ENCODE measurements at places on chromosomes 6 and 20.

DNA sequence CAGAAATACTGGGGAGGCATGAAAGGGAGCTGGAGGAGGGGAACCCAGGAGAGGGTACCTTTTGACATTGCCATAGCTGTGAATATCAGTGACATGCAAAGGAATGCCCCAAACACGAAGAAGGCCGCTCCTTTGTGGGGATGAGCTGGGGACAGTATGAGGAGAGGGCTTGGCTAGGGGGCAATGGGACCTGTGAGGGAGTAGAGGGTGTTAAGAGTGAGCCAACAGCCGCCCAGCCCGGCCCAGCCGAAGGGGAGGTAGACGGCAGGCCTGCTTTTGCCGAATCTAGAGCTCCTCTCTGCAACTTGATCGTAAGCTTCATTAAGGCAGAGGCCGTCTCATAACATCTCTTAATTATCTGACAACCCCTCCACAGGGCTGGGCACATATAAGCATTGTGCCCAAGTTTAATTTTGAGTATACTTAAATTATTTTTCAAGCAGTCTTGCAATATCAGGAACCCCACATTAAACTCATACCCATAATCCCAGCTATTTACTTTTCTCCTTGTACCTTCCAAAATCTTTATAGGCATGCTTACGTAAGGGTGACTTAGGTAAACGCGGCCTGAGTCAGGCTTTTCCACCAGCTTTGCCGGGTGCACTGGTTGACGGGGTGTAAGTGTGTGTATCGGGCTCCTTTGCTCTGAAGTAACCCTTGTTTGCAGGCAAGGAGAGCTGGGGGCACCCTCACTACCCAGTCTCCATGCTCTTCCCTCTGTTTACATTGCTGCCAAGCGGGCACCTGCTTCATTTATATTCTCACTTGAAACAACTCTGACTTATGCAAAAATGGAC is 24.9 kb upstream of the VEGFA start:
- no peak for DNase-seq

DNA sequence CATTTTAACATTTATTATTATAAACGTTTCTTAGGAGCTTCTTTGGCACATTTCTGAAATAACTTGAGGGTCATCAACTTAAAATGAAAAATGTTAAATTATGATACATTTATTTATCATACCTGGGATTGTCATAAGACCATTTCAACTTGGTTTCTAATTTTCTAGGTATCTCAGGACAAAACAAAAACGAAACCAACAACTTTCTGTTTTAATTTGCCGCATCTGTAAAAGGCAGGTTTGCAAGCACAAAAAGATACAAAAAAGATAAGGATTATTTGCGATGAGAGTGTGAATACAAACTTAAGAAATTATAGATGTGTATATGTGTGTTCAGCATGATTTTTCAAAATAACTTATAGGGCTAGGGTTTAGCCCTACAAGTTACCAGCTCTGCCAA is 395.0 kb upstream of the RUNX2 start:
- no peak for DNase-seq

GRCh38 chr6:135320721-135321621 is 139.9 kb downstream of the MYB start:
- DNase-seq: no peak

DNA sequence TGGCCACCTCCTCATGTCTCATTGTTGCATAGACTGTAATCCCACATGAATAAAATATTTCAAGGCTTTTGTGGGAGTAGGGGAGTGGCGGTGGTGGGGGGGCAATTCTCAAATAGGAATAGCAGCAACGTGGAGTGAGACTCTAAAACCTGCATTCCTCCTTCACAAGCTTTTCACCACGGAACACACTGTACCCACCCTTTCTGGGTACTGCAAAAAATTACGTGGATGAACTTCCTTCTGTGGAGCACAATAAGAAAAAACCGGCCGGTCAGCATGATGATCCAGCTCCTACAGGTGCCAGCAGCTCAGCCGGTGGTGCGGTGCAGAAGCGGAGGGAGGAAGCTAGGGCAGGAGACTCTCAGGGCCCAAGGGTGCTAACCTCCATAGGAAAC is 930 bp upstream of the RRAGD start:
- no peak for DNase-seq

GRCh38 chr6:79453558-79454042 is 83.6 kb downstream of the LCA5 start:
- DNase-seq: no peak

DNA sequence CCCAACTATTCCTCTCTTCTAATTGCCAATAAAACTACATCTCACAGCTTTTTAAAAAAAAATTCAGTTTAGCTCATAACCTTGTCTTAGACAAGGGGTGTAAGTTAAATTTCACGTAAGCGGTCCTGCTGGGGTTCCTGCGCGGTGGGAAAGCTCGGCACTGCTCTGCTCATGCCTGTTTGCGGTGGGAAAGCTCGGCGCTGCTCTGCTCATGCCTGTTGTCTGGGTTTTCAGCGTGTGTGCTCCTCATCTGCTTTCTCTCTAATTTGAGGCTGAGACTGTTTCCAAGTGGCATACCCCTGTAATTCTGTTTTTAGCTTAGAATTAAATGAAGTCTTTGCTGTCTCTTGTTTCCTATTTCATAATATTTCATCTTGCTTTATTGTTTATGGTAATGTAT is 18.6 kb downstream of the ARID1B start:
- no peak for DNase-seq

DNA sequence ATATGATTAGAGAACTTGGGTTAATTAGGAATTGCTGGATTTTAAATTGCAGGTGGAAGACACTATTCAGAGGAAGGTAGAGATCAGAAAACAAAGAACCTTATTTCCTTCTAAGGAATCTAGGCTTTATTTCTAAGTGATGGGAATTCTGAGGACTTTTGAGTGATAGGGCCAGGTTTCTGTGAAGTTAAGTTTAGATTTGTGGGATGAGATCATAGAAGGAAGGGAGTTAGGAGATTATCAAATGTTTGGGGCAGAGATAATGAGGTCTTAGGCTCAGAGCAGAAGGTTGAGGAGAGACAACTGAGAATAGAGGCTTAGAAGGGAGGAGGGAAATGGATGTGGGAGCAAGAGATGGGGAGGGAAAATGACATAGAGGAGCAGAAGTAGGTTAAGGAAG is 109.7 kb upstream of the MMS22L start:
- DNase-seq: no peak

GRCh38 chr20:51350941-51351631 is 191.4 kb downstream of the NFATC2 start:
- no peak for DNase-seq

GRCh38 chr6:132246120-132246617 is 155.1 kb downstream of the MOXD1 start:
- no peak for DNase-seq

DNA sequence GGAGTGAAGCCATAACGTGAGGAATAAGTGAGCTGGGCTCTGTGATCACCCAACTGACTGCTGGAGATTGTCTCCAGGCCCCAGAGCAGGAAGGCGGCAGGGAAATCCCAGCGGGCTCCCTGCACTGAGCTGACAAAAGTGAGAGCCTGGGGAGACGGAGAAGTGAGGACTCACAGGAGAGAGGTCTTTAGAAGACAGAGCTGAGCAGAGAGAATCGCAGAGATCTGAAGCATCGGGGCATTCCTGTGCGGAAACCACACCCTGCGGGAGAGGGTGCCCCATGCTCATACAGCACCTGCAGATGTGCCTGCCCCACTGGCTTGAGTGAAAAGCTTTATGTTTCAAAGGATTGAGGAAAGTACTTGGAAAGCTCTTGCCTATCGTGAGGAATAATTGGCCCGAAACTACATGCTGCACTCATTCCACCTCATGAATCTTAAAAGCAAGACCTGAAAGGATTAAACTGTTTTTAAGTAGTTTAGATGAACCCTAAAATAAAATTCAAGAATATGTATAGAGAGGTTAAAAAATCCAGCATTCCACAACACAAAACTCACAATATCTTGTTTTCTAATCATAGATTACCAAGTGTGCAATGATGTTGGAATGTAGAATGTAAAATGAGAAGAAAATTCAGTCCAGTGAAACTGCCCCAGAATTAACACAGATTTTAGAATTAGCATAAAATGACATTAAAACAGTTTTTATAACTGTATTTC is 17.7 kb upstream of the THBS2 start:
- DNase-seq: no peak

GRCh38 chr6:45049188-45049843 is 278.8 kb upstream of the RUNX2 start:
- no peak for DNase-seq

DNA sequence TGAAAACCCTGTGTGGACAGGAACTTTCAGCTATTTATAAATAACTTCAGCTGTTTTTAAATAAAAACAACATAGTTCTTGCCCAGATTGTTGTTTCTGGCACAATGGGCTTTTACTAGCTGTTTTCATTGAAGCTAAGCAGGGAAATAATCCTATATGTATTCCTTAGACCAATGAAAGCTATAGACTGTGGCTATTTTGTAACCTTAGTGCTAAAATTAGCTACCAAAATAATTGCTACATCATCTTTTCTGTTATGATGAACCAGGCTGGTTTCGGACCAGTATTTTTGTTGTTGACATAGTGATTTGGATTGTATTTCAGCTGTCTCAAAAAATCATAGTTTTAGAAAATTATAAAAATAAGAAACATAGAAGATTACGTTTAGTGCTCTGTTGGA is 13.7 kb downstream of the PHF3 start:
- DNase-seq: no peak

- no peak for DNase-seq
These were observed 49.6 kb upstream of the HLA-A start for GRCh38 chr6:29892696-29893095.

DNA sequence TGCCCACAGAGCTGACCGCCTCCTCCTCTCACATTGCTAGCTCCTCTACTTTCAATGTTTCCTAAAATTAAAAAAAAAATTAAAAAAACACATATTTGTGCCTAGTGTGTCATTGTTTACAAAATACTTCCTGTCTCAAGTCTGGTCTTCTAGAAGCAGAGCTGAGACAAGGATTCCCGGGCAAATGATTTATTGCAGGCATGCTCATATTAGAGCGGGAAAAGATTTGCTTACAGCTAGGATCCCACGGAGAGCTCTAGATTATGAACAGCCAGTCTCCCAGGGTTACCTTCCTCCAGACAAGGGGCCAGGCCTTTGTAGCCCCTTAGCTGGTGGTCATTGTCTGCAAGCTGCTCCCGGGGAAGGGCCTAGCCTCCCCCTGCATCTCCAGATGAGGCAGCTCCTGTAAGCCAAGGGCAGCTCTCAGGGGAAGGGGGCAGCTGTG is 9.4 kb downstream of the PACSIN1 start:
- no peak for DNase-seq

- no peak for DNase-seq
These were observed 695.9 kb downstream of the HDGFL1 start for GRCh38 chr6:23265270-23265669.

GRCh38 chr6:162177746-162178145 is 549.8 kb downstream of the PRKN start:
- DNase-seq: no peak

DNA sequence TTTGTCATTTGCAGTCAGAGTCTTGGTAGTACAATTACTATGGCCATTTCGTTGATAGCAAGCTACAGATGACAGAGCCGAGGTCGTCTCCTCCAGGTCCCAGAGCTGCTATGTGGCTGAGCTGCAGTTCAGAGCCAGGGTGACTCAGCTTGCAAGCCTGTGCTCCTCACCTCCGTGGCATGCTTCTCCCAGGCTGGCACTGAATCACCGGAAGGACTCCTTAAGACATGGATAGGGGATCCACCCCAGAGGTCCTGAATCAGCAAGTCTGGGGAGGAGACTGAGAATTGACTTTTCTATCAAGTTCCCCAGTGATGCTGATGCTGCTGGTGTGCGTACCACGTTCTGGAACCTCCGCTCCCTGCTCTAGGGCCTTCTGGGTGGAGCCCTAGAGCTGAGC is 291.2 kb downstream of the CDH26 start:
- no peak for DNase-seq

DNA sequence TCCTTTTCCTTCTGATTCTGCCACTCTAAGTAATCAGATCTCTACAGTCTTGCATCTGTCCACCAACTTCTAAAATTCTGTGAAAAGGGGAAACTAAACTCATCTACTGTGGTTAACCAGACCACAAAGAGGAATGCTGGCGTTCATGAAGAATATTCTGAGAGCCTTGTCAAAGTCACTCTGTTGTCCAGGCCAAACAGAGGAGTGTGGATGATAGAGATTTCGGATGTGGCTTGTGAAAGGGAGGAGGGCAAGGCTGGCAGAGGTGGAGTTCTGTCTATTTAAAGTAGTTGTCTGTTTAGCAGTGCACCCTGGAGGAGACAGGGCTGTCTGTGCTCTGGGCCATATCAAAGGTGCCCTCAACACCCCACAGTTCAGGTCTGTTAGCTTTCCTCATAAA is 33.9 kb downstream of the CCN2 start:
- no peak for DNase-seq

DNA sequence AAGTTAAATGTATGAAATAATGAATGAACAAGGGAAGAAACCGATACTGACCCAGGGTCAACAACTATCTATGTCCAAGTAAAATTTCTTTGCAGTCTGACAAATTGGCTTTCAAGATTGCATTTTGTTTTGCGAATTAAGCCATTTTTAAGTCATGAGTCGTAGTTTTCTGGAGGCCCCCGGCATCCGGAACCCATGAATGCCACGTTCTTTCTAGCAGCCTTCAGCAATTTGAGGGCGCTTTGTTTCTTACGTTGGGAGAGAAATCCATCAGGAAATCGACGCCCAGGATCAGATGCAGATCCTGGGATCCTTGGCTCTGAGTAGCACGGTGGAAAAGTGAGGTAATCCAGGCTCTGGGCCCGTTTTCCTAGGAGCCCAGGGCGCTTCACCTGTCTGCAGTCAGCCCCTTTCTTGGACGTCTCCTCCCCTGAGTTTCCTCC is 309 bp upstream of the ABRACL start:
- DNase-seq: no peak

GRCh38 chr6:340991-341827 is 48.9 kb downstream of the DUSP22 start:
- DNase-seq: no peak

GRCh38 chr6:160679402-160679769 is 15.3 kb upstream of the LPA start:
- DNase-seq: no peak

GRCh38 chr20:24943196-24943595 is 5.9 kb upstream of the CST7 start:
- no peak for DNase-seq

DNA sequence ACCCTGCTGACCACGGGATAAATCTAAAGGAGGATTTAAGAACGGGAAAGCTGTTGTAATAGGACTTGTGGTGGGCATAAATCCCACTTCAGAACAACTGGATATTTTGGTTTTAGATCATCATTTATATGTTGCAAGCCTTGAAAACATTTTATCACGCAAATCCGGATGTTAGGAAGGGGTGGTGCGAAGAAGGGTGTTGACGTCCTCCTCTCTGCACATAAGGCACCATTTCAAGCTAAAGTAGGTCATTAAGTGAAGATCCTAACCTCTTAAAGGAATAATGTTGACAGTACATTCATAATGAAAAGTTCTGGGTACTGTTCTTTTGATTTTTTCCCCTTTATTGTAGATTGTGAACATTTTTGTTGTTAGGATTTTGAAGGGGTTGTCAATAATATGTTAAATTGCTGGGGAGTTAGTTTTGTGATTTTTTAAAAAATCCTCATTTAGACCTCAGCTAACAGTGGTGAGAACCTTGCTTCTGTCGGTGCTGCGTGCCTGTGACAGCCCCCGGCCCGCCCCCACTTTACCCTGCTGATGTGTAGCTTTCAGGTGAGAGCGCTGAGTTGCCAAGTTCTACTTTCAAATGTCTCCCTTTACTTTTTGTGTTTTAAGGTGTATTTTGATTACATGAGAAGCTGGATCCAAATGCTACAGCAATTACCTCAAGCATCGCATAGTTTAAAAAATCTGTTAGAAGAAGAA is 88.8 kb downstream of the MAP3K4 start:
- DNase-seq: no peak

GRCh38 chr6:167797476-167798265 is 29.0 kb upstream of the AFDN start:
- no peak for DNase-seq
